ENCODE measurements at places on chromosomes 16 and 17. TPM values are rescaled to one million over a fixed set of nuclear protein-coding genes. Genes with fewer than 3 reads are reported as not detected.

PIK3R5 gene
- total RNA-seq, result 4.6 TPM

NME2 gene
- 502 TPM for total RNA-seq

CEMP1 gene
- total RNA-seq, result not detected

ABCC11 gene
- 5.2 TPM for total RNA-seq

PRSS36 gene
- 0.28 TPM for total RNA-seq

EPOP gene
- total RNA-seq, result 1.0 TPM

GCSH gene
- 31.6 TPM for total RNA-seq

GRCh38 chr17:54947396-54947795 is 21.1 kb downstream of the COX11 start:
- no peak for DNase-seq
- no peaks in the 10 kb centered on the region for H3K27me3 ChIP-seq
- H3K27ac ChIP-seq, result no peak overlapping the region
- no peaks in the 10 kb centered on the region for H3K36me3 ChIP-seq

DNA sequence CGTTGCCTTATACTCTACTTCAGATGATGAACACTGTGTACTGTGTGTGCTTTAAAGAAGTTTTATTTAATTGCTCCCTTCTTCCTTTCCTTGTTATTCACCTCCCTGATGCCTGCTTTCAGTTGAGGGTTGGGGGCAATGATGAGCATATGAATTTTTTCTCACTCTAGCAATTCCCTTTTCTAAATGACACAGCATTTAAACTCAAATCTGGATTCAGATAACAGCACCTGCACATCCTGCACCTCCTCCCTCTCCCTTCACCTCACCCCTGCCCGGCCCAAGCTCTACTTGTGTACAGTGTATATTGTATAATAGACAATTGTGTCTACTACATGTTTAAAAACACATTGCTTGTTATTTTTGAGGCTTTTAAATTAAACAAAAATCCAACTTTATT is 13.0 kb upstream of the PNPO start:
- no peak overlapping the region for H3K27ac ChIP-seq
- H3K27me3 ChIP-seq, result no peaks in the 10 kb centered on the region
- DNase-seq, result no peak
- H3K4me1 ChIP-seq, result no peaks in the 10 kb centered on the region
- no peak overlapping the region for H3K4me3 ChIP-seq

DNA sequence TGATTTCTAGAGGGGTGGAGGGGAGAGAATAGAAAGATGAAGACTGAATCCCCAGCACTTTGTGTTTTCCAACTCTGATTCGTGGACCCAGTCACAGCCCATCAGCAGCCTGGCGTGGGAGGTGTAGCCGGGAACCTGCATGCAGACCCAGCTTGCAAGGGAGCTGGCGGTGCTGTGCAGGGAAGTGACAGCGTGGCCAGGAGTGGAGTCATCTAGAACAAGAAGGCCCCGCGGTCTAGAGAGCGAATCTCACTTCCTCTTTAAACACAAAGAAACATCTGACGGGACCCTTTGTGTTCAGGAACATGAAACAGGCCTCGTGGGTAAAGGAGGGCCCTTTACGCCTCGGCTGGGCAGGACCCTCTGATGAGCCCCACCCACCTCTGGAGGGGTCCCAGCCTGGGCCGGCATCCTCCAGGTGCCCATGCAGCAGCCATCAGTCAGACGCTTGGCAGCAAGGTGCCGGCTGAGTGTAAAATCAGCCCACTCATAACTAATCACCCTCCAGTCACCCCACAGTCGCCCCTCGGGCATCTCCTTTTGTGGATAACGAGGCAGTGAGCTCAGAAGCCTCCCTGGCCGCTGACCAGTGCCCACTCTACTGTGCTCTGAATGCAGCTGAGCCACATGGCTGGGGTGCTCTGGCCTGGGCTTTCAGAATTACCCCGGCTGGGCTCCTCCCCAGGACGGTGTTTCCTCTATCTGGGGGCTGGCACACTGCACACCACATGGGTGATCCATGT is 4.4 kb downstream of the SNAI3 start:
- no peak overlapping the region for H3K4me3 ChIP-seq
- DNase-seq, result no peak
- H3K36me3 ChIP-seq, result no peaks in the 10 kb centered on the region
- no peak overlapping the region for H3K27ac ChIP-seq
- peaks cover 3% of the 10 kb centered on the region for H3K27me3 ChIP-seq

DNA sequence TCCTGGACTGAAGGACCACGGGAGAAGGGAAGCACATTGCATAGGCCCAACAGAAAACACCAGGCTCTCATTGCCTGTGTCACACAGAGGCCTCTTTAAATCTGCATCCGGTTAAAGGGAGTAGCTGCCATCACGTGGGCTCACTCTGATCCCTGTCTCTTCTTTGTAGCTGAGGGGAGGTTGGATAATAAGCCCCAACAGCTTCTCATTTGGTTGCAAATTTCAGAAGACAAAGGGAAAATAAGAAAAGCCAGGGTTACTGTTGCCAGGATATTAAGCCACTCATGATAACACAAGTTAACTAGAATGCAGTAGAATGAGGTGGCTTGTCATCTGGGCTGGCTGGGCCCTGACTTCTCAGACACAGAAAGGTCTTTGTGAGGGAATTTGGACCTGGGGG is 325.1 kb upstream of the ERCC4 start:
- H3K4me3 ChIP-seq, result no peak overlapping the region
- no peaks in the 10 kb centered on the region for H3K27me3 ChIP-seq
- H3K4me1 ChIP-seq, result no peaks in the 10 kb centered on the region
- no peaks in the 10 kb centered on the region for H3K36me3 ChIP-seq
- H3K27ac ChIP-seq, result no peak overlapping the region

DNA sequence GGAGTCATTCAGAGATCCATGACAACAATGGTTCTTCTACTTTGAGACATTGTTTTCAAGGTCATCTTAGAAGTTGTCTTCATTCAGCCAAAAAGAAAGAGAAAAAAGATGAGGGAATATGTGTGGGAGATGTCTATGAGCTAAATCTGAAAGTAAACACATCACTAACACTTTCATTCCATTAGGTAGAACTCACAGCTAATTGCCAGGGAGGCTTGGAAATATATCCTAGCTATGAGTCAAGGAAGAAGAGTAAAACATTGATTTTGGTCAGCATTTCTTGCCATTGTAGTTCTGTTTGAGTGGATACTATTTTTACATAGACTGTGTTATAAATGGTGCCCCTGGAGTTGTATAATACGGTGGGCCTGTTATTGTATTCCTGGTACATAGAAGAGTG is 316.4 kb upstream of the MYOCD start:
- no peaks in the 10 kb centered on the region for H3K27me3 ChIP-seq
- no peak overlapping the region for H3K4me3 ChIP-seq
- no peaks in the 10 kb centered on the region for H3K36me3 ChIP-seq
- H3K27ac ChIP-seq, result no peak overlapping the region

GRCh38 chr17:51722994-51723393 is 435.5 kb downstream of the CA10 start:
- H3K27ac ChIP-seq, result no peak overlapping the region
- no peak for DNase-seq
- H3K4me3 ChIP-seq, result no peak overlapping the region
- H3K27me3 ChIP-seq, result no peaks in the 10 kb centered on the region
- no peaks in the 10 kb centered on the region for H3K36me3 ChIP-seq
- peaks cover 2% of the 10 kb centered on the region for H3K4me1 ChIP-seq

DNA sequence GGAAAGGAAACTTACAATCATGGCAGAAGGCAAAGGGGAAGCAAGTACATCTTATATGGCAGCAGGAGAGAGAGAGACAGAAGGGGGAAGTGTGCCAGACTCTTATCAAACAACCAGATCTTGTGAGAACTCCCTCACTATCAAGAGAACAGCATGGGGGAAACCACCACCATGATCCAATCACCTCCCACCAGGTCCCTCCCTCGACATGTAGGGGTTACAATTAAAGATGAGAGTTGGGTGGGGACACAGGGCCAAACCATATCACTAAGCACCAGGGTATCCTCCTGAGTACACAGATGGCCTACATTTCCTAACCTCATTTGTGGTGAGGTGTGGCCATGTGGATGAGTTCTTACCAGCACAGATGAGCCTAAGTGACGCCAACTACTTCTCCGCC is 348.6 kb upstream of the ZFHX3 start:
- no peaks in the 10 kb centered on the region for H3K27me3 ChIP-seq
- no peak overlapping the region for H3K27ac ChIP-seq
- no peak for DNase-seq
- no peaks in the 10 kb centered on the region for H3K4me1 ChIP-seq
- no peaks in the 10 kb centered on the region for H3K36me3 ChIP-seq

DNA sequence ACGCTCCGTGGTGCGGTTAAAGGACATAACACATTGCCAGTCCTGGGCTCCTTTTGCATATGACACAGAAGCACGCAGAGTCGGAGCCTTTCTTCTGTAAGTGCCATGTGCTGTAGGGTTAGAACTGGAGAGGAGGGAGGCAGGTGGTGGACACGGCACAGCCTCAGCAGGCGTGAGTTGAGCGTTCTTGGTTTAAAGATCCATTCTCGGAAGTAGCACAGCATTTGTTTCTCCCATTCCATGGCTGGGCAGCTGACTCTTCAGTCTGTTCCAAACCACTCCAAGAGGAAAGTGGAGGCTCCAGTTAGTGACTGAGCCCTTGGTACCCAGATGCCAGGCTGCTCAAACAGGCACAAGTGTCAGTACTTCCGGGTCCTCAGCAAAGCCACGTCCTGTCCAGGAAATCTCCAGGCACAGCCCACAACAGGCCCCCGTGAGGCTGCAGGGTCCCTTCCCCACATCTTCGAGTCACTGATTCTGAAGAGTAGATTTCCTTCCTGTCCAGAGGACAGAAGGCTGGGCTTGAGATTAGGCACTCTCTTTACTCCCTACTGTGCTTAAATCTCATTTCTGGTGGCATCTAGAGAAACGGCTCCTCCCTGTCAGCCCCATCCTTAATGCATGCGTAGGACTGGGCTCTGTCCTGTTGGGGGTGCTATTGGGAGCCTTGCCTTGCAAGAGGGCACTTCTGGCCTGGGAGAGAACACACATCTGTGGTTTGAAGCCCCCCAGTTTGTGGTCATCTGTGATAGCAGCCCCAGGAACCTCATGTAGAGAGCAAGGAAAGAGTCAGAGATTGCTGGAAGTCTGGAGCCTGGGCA is 39.6 kb upstream of the NAT9 start:
- no peaks in the 10 kb centered on the region for H3K36me3 ChIP-seq
- peaks cover 4% of the 10 kb centered on the region for H3K4me1 ChIP-seq
- no peaks in the 10 kb centered on the region for H3K27me3 ChIP-seq
- no peak overlapping the region for H3K27ac ChIP-seq

DNA sequence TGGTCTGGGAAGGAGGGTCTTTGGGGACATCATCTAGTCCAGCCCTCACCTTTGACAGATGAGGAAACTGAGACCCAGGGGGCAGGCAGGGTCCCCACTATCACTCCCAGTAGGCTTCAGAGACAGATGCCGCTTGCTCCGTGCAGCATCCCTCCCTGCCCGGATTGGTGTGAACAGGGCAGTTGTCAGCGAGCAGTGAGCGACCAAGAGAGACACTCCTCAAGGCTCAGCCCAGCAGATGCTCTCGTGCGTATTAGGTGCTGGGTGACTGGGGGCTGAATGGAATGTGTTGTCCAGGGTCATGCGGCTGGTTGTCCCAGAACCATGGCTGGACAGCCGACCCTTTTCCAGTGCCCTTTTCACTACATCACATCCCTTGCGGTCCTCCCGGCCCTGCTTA is 49.0 kb downstream of the MPRIP start:
- H3K4me3 ChIP-seq, result no peak overlapping the region
- no peak overlapping the region for H3K27ac ChIP-seq
- DNase-seq, result no peak
- H3K4me1 ChIP-seq, result peaks cover 31% of the 10 kb centered on the region

DNA sequence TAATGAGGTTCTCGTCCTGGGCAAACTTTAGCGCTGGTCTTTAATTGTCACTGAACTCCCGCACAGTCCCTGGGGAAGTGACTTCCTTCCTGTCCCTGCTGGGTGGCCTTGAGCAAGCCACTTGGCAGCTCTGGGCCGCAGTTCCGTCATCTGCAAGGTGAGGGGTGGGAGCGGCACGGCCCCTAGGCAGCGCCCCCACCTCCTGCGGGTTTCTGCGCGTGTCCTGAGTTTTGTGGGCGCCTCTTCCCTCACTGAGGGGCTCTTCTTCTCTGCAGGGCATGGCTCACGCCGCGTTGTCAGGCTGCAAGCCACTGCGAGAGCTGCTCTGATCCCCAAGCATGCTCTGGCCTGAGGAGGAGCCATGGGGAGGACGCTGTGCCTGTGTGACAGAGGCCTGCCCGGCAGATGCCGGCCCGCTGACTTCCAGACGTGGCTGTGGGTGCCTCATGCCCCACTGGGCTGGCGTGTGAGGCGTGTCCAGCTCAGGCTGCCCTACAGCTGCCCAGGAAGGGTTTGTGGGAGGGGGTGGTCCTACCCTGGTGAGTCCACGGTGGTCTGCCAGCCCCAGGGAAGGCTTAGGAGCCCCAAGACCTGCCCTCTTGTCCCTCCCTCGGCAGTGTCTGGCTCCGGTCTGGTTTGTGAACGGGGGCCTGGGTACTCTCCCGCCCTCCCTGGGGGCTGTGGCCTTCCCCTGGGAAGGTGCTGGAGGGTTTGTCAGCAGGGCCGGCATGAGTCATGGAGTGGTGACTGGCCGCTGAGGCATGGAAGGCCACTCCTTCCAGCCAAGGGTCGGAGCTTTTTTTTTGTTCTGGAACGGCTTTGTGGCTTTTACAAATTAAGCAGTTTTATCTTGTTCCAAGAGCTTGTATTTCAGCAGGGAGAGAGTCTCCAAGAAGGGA is 182.0 kb downstream of the SEC14L1 start:
- peak; percentile 92 for DNase-seq
- H3K27ac ChIP-seq, result peak overlapping the region; percentile 91
- H3K4me3 ChIP-seq, result no peak overlapping the region
- no peaks in the 10 kb centered on the region for H3K36me3 ChIP-seq

GRCh38 chr17:8614988-8615387 is 15.5 kb downstream of the MYH10 start:
- no peak overlapping the region for H3K27ac ChIP-seq
- H3K27me3 ChIP-seq, result no peaks in the 10 kb centered on the region
- no peaks in the 10 kb centered on the region for H3K36me3 ChIP-seq
- H3K4me1 ChIP-seq, result peaks cover 3% of the 10 kb centered on the region
- no peak for DNase-seq
- no peak overlapping the region for H3K4me3 ChIP-seq

- no peak for DNase-seq
- H3K4me1 ChIP-seq, result no peaks in the 10 kb centered on the region
- H3K27ac ChIP-seq, result no peak overlapping the region
These were observed 12.3 kb downstream of the CACNG4 start for GRCh38 chr17:66976781-66977201.

DNA sequence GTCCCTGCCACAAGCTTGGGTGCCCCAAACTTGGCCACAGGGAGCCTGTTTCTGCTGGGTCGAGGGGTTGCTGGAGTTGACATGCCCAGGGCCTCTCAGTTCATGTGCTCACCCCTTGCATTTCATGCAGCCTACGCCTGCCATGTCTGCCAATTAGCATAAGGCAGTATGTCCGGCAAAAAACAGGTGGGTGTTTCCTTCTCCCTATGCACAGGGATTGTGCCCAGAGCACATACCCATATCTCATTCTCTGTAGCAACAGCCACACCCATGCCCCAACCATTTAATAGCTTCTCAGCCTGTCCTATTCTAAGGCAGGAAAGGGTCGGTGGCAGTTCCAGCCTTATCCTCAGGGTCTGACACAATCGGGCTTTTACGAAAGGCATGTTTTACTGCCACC is 340.4 kb upstream of the ASIC2 start:
- no peak overlapping the region for H3K27ac ChIP-seq
- peaks cover 1% of the 10 kb centered on the region for H3K4me1 ChIP-seq
- H3K36me3 ChIP-seq, result no peaks in the 10 kb centered on the region

GRCh38 chr17:27354491-27355081 is 60.7 kb downstream of the WSB1 start:
- no peak overlapping the region for H3K27ac ChIP-seq
- no peak overlapping the region for H3K4me3 ChIP-seq
- no peak for DNase-seq
- H3K27me3 ChIP-seq, result no peaks in the 10 kb centered on the region

- DNase-seq, result peak; percentile 39
- no peak overlapping the region for H3K27ac ChIP-seq
- H3K4me3 ChIP-seq, result no peak overlapping the region
- H3K36me3 ChIP-seq, result no peaks in the 10 kb centered on the region
- H3K27me3 ChIP-seq, result no peaks in the 10 kb centered on the region
- H3K4me1 ChIP-seq, result peaks cover 22% of the 10 kb centered on the region
These were observed 29.9 kb upstream of the CHMP6 start for GRCh38 chr17:80961541-80962330.
